Cardiac muscle cell (in vitro differentiated cells and primary cell): ENCODE measurements at places on chromosomes 6 and 20. TPM values are rescaled to one million over a fixed set of nuclear protein-coding genes. Genes with fewer than 3 reads are reported as not detected.
A peak's percentile ranks its signal among the peaks of the same experiment; 100 is the strongest.

Gene HCRTR2
- 0.42 TPM in 1 of 2 replicates, not detected in the other for polyA plus RNA-seq

Gene ADGB
- not detected in 2 replicates for polyA plus RNA-seq

Gene TAPBP
- polyA plus RNA-seq, result 30.8 and 39.2 TPM in 2 replicates

Gene ZNF341
- polyA plus RNA-seq, result 1.7 and 3.1 TPM in 2 replicates

Gene SLC22A23
- 15.7 and 21.6 TPM in 2 replicates for polyA plus RNA-seq

Gene SOBP
- polyA plus RNA-seq, result 27.5 and 34.9 TPM in 2 replicates

DNA sequence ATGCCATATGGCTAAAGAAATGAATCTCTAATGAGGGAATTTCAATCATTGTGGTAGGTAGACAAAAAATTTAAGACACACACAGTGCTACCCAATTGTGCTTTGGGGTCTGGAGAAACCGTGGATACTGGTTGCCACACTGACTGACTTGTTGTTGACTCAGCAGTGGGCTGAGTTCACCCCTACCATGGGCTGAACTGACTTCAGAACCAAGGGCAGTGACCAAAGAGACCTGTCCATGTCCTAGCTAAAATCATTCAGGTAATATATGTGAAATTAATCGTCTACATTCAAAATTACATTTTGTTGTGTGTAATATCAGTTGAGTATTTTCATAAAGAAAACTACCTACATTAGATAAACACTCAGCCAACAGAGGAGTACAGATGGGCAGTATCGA is 131.6 kb downstream of the PDE7B start:
- H3K27me3 ChIP-seq, result no peaks in the 10 kb centered on the region
- H3K4me1 ChIP-seq, result no peaks in the 10 kb centered on the region
- no peak overlapping the region for H3K27ac ChIP-seq
- no peaks in the 10 kb centered on the region for H3K36me3 ChIP-seq

GRCh38 chr6:133130863-133131262 is 110.3 kb upstream of the EYA4 start:
- peaks cover 27% of the 10 kb centered on the region for H3K4me1 ChIP-seq
- no peaks in the 10 kb centered on the region for H3K27me3 ChIP-seq
- no peak for DNase-seq
- no peak overlapping the region for H3K4me3 ChIP-seq

DNA sequence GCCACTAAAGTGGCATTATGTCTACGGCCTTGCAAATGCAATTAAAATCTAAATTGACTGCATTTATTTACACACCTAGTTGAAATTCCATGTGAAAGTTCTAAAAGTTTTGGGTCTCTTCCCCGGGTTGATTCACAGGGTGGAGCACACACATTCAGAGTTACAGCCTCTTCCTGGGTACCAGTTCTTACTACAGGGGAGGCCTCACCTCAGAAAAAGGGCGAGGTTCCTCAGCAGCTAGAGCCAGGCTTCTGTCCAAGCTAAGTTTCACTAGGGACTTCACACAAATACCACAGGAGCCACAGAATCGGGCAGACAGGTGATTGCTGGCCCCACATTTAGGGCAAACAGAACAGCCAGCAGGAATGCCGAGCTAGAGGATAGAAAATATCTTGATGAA is 52.7 kb downstream of the DZANK1 start:
- no peaks in the 10 kb centered on the region for H3K36me3 ChIP-seq
- DNase-seq, result no peak
- no peak overlapping the region for H3K4me3 ChIP-seq
- peaks cover 11% of the 10 kb centered on the region for H3K4me1 ChIP-seq

DNA sequence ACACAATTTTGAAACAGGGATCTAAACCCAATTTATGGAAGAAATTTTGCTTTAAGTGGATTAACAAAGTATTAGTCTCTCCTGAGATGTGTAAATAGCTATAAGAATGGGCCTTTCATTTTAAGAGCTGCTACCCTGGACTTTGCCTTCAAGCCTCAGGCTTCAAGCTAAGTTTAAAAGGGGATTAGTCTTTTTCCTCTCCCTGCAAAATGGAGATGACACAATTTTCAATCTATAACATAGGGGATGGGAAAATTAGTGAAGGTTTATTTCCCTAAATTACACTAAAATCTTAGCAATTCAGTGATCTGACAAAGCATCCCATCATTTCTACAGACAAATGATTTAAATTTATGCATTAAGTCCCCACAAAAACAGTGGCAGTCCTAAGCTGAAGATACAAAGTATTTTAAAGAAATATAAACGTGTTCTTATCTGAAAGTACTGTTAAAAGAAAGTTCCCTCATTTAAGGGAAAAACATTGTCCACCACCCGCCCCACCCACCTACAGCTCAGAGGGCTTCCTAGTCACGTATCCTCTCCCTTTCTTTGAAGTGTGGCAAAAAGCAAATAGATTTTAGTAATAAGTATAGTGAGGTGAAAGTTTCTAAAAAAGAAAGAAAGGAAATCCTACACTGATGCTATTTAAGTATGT is 14.5 kb downstream of the ARHGAP18 start:
- no peak overlapping the region for H3K4me3 ChIP-seq
- H3K27ac ChIP-seq, result no peak overlapping the region
- no peak for DNase-seq
- H3K4me1 ChIP-seq, result no peaks in the 10 kb centered on the region
- no peaks in the 10 kb centered on the region for H3K36me3 ChIP-seq

GRCh38 chr6:30002871-30003270 is 58.2 kb upstream of the POLR1H start:
- DNase-seq, result peak; percentile 41
- H3K27me3 ChIP-seq, result peaks cover 43% of the 10 kb centered on the region
- H3K27ac ChIP-seq, result no peak overlapping the region
- no peaks in the 10 kb centered on the region for H3K36me3 ChIP-seq
- H3K4me1 ChIP-seq, result peaks cover 5% of the 10 kb centered on the region
- H3K4me3 ChIP-seq, result no peak overlapping the region

DNA sequence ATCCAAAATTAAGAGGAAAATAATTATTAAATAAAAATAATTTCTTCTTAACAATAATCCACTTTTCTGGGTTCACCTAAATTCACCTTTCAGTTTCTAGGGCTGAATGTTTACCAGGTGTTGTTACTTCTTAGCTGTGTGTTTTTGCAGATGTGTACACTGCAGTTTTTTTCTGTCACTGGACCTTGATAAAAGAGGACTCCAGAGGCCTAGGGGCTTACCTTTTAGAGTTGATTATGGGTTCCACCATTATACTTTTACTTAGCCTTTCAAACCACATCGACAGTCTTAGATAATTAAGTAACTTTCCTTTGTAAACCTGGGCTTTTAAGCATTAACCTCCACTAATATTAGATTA is 766.5 kb downstream of the BCKDHB start:
- DNase-seq, result no peak
- H3K4me3 ChIP-seq, result no peak overlapping the region
- no peaks in the 10 kb centered on the region for H3K4me1 ChIP-seq

DNA sequence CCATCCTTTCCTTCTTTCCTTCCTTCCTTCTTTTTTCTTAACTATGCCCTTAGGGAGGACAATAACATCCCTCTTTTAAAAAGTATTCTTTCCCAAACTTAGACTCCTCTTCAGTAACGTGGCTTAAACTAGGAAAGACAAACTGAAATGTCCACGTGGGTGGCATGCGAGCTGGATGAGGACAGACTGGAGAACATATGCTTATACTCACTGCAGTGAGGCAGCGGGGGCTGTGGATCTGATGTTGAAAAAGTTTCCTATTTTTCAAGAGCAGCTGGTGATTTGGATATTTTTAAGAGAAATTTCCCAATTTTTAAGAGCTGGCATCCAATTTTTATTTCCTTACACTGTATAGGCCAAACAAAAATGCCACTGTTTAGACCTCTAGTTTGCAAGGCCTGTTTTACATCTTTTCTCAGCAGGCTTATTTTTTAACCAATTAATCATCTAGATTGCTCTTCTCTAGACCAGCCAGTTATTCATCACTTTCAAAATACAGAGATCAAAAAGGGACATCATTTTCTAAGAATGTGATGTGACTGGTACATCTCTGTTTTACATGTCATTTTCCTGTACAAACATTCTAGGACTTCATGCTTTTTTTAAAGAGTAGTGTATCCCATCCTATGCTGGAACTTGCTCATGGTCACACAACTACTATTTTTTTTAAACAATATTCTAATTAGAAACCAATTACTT is 226.5 kb downstream of the BTBD9 start:
- H3K36me3 ChIP-seq, result no peaks in the 10 kb centered on the region
- no peak overlapping the region for H3K27ac ChIP-seq
- no peak for DNase-seq
- H3K27me3 ChIP-seq, result no peaks in the 10 kb centered on the region
- H3K4me3 ChIP-seq, result no peak overlapping the region
- H3K4me1 ChIP-seq, result no peaks in the 10 kb centered on the region

- H3K4me1 ChIP-seq, result no peaks in the 10 kb centered on the region
- no peak overlapping the region for H3K27ac ChIP-seq
- no peak overlapping the region for H3K4me3 ChIP-seq
- H3K27me3 ChIP-seq, result no peaks in the 10 kb centered on the region
Observed at GRCh38 chr20:43942201-43942590, 27.5 kb downstream of the TOX2 start.
